ENCODE measurements at places on chromosomes 3 and 15.
A peak's percentile ranks its signal among the peaks of the same experiment; 100 is the strongest.

DNA sequence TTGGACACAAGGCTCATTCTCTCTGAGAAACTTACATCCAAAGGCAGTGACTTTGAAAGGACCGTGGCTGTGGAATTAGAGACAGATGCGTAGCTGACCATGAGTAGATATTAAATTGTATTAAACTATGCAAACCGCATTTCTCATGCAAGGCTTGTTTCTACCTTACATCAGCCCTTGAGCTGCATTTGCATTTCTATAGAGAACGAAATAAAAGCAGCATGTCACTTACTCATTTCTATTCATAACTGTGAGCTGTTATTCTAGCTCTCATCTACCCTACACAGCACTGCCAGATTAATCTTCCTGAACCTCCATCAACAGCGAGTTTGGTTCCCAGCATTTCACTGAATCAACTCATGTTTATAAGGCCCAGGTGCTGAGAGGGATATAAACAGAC is 72.3 kb downstream of the THSD4 start:
- no peak for DNase-seq

GRCh38 chr15:74863239-74864056 is 9.7 kb downstream of the SCAMP2 start:
- DNase-seq, result no peak

DNA sequence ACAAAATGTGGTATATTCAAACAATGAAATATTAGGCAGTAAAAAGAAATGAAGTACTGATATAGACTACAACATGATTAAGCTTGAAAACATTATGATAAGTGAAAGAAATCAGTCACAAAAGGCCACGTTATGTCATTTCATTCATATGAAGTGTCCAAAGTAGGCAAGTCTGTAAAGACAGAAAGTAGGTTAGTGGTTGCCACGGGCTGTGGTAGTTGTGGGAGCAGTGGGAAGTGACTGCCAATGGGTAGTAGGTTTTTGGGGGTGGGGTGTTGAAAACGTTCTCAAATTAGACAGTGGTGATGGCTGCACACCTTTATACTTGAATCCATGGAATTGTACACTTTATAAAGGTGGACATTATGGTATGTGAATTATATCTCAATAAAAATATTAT is 12.1 kb downstream of the GALNT15 start:
- no peak for DNase-seq

DNA sequence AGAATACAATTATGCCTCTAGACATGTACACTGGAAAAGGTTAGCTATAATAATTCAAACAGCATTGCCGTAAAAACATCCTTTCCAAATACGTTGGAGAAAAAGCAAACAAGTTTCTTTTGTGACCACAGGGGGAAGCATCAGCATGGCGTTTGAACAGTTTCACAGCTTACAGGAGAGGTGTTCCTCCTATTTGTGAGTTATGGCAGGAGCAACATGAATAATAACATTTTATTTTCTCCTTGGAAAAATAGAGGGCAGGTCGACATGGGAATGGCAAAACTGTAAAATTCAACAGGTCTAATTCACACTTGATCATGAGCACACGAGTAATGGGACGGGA is 39.7 kb upstream of the GADL1 start:
- no peak for DNase-seq

GRCh38 chr3:41507336-41508062 is 308.2 kb downstream of the CTNNB1 start:
- no peak for DNase-seq

DNA sequence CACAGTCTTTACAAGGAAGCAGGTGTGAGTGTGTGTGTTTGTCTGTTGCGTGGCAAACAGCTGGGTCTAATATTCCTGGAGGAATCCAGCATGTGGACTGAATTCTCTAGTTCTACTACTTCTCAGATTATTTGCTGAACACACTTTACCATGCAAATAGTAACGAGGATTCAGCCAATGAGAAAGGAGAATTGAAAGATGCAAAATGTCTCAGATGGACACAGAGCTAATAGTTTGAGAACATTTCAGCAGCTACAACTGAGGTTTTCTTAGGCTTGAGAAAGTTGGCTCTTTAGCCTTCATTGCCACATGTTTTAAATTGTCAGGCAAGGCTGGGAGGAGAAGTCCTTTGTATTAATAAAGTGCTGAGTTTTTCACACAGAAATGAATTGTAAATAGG is 568.0 kb upstream of the MDFIC2 start:
- DNase-seq, result no peak

DNA sequence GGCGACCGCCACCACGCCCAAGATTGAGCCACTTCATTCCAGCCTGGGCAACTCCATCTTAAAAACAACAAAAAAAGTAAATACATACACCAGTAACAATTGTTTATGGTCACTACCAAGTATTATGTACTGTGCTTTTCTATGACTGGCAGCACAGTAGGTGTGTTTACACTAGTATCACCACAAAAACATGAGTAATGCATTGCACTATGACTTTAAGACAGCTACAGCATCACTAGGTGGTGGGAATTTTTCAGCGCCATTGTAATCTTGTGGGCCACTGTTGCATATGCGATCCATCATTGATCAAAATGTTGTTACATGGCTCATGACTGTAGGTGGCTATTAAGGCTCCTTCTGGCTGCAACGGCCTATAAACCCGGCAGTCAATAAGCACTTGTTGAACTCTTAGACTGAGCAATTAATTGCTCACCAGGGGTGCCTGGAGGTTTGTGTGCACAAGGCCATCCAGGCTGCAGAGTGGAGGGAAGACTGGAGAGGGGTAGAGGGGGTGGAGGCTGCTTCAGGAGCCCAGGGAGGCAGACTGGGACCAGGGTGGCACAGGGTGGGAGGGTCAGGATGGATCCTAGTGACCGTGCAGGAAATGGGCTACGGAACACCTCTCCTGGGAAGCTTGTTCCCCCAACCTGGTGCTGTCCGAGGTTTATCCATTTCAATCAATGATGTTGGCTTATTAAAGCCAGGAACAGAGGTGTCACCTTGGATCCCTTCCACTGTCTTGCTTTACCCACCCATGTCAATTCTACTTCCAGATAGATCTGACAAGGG is 17.9 kb upstream of the COPG1 start:
- no peak for DNase-seq

GRCh38 chr3:148991219-148992026 is at the start of gene GYG1:
Gene GYG1 (plus strand): TSS chr3:148991540. CDS start chr3:148991641, 101 bp downstream.
- peak; percentile 82 for DNase-seq

- no peak for DNase-seq
Observed at GRCh38 chr3:147355084-147355752, 51.1 kb downstream of the ZIC4 start.

GRCh38 chr3:127534564-127534963 is 56.0 kb downstream of the TPRA1 start:
- DNase-seq, result no peak

DNA sequence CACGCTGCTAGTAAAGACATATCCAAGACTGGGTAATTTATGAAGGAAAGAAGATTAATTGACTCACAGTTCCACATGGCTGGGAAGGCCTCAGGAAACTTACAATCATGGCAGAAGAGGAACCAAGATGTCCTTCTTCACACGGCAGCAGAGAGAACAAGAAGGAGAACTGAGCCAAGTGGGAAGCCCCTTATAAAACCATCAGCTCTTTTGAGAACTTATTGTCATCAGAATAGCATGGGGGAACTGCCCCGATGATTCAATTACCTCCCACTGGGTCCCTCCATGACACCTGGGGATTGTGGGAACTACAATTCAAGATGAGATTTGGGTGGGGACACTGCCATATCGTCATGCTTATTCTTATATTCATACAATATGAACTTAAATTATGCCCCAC is 49.0 kb downstream of the DUT start:
- DNase-seq, result no peak

Measured in head of caudate nucleus (tissue), 42 donors.